A549 treated with ZK216348 at 1 μM for 4 hours (cell line): ENCODE measurements at places on chromosomes 11 and 22. TPM values are rescaled to one million over a fixed set of nuclear protein-coding genes. Genes with fewer than 3 reads are reported as not detected.

MS4A6A gene
- not detected in 5 replicates for total RNA-seq

CASP5 gene
- not detected in 5 replicates for total RNA-seq

PNPLA3 gene
- total RNA-seq = 0.52 to 1.7 TPM (median 1.3 TPM) in 5 replicates

MMP12 gene
- total RNA-seq = 0.12 to 0.13 TPM in 2 of 5 replicates, not detected in the others
